GM23248 (cell line): ENCODE measurements at places on chromosomes 1 and 21. TPM values are rescaled to one million over a fixed set of nuclear protein-coding genes. Genes with fewer than 3 reads are reported as not detected.

L1TD1 gene
- polyA plus RNA-seq, result 0.05 and 0.14 TPM in 2 replicates

FOXD3 gene
- polyA plus RNA-seq, result not detected in 2 replicates

NOTCH2NLA gene
- polyA plus RNA-seq, result 20.0 and 21.5 TPM in 2 replicates

TFF2 gene
- polyA plus RNA-seq, result not detected in 2 replicates

PYHIN1 gene
- polyA plus RNA-seq, result not detected in 2 replicates

FAM43B gene
- polyA plus RNA-seq, result 0.31 and 0.52 TPM in 2 replicates

DNA sequence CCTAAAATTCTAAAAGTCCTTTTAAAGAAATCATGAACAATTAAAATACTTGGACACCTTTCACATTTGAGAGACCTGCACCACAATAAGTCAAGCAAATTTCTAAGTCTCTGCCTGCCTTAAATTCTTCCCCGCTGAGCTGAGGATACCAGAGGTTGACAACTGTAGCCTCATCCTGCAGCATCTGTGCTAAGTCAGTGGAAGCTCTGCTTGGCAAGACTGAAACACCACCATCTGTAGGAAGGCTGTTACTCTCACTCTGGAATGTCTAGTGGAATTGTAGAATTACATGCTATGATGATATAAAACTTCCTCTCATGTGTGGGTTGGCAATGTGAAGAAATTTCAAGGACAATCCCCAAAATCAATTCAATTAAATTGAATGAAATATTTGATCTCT lies 1756.5 kb downstream of the NCAM2 start:
- H3K27me3 ChIP-seq, result no peaks in the 10 kb centered on the region
- H3K27ac ChIP-seq, result no peak overlapping the region
- no peaks in the 10 kb centered on the region for H3K36me3 ChIP-seq

GRCh38 chr21:14734191-14734590 lies 188.1 kb upstream of the SAMSN1 start:
- H3K4me1 ChIP-seq, result no peaks in the 10 kb centered on the region
- no peak for DNase-seq
- no peaks in the 10 kb centered on the region for H3K36me3 ChIP-seq
- no peak overlapping the region for H3K27ac ChIP-seq
- no peaks in the 10 kb centered on the region for H3K27me3 ChIP-seq

- no peaks in the 10 kb centered on the region for H3K4me1 ChIP-seq
- H3K27ac ChIP-seq, result no peak overlapping the region
- no peak overlapping the region for H3K4me3 ChIP-seq
- no peak for DNase-seq
- H3K27me3 ChIP-seq, result no peaks in the 10 kb centered on the region
These were observed 246.4 kb upstream of the LRRC7 start for GRCh38 chr1:69321311-69321710.

DNA sequence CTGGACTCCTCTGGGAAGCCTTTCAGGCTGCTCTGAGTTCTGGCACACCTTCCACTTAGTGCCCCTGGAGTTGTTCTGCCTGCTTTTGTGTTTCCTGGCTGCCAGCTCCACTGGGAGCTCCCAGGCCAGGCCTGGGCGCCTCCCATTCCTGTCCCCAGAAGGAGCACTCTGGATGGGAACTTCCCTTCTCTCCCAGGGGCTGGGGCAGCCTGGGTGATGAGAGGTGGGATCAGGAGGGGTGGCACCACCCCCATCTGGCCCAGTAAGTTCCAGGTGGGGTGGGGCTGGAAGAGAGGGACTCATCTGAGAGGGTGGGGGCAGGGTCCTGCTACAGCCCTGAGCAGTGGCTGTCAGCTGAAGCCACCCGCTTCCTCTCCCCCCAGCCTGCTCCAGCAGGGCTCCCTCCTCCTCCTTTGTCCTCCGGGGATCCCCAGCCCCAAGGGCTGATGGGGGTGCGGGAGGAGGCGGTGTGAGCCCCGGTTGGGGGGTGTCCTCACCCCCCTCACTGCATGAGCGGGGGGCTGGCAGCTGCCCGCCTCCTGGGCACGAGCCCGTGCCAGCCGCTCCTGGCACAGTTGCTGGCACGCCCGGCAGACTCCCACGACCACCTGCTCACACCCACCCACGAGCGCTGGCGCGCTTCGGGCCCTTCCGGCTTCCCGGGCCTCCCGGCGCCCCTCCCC lies 4.7 kb downstream of the FOXO6 start:
- no peaks in the 10 kb centered on the region for H3K4me1 ChIP-seq
- no peak overlapping the region for H3K4me3 ChIP-seq
- H3K27ac ChIP-seq, result no peak overlapping the region
- no peaks in the 10 kb centered on the region for H3K36me3 ChIP-seq
- no peak for DNase-seq
- peaks cover 55% of the 10 kb centered on the region for H3K27me3 ChIP-seq

DNA sequence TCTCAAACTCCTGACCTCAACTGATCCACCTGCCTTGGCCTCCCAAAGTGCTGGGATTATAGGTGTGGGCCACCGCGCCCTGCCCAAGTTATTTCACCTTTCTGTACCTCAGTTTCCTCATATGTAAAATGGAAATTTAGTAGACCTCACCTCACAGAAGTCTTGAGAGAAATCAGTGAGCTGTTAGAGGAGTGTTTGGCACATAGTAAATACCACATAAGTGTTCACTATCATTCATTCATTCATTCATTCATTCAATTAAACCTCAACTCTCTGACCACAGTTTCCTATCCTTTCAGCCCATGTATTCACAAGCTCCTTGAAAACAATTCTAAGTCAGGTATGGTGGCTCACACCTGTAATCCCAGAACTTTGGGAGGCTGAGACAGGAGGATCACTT lies 3.8 kb upstream of the FGR start:
- no peaks in the 10 kb centered on the region for H3K36me3 ChIP-seq
- no peaks in the 10 kb centered on the region for H3K27me3 ChIP-seq
- no peaks in the 10 kb centered on the region for H3K4me1 ChIP-seq
- DNase-seq, result no peak
- no peak overlapping the region for H3K4me3 ChIP-seq

DNA sequence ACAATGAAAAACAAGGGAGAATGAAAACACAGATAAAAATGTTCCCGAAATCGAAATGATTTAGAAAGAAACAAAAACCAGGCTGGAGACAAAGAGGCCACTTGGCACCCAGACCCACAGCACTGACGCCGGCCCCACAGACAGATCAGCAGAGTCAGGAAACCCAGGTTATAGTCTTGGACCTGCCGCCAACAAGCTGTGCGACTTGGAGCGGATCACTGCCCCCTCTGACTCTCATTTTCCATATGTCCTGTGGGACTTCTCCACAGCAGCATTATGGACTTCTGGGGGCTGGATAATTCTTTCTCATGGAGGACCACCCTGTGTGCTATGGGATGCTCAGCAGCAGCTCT lies 72.4 kb downstream of the MATN1 start:
- H3K36me3 ChIP-seq, result no peaks in the 10 kb centered on the region
- DNase-seq, result peak; percentile 41
- H3K4me1 ChIP-seq, result no peaks in the 10 kb centered on the region

GRCh38 chr21:44623575-44623974 lies 3.3 kb upstream of the KRTAP10-9 start:
- H3K27ac ChIP-seq, result no peak overlapping the region
- no peaks in the 10 kb centered on the region for H3K4me1 ChIP-seq
- H3K27me3 ChIP-seq, result no peaks in the 10 kb centered on the region
- DNase-seq, result no peak
- no peaks in the 10 kb centered on the region for H3K36me3 ChIP-seq
- H3K4me3 ChIP-seq, result no peak overlapping the region

DNA sequence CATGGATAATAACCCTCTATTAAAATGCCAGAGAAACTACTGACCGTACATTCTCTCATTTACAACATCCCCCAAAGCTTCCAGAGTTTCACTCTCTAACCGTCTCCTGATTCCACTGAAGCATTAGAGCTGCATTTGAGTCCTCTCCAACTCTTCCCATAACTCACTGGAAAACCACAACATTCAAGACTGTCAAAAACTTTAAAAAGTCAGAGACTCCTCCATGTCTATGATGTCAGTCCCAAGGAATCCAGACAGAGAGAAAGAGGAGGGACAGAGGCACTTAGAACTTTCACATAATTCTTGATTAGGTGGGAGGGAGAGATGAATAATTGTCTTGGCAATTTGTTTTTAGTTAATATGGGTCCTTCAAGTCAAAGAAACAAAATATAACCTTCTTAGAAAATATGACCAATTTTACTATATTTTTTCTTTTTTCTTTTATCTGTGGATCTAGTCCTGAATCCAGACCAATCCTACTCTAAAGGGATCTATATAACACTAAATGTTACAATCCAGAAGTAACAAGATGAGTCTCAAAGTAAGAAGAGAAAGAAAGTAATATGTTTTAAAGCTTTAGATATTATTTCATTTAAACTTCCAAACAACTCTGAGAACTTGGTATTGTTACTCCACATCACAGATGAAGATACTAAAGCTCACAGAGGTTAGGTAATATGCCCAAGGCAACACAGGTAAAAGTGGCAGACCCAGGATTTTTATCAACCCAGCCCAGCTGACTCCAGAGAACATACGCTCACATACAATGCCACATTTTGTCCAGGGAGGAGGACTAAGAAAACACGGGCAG lies 23.8 kb downstream of the OTUD7B start:
- H3K4me3 ChIP-seq, result peak overlapping the region; percentile 64
- H3K27ac ChIP-seq, result peak overlapping the region; percentile 68
- H3K27me3 ChIP-seq, result no peaks in the 10 kb centered on the region
- DNase-seq, result peak; percentile 87
- H3K36me3 ChIP-seq, result no peaks in the 10 kb centered on the region
- H3K4me1 ChIP-seq, result peaks cover 37% of the 10 kb centered on the region

DNA sequence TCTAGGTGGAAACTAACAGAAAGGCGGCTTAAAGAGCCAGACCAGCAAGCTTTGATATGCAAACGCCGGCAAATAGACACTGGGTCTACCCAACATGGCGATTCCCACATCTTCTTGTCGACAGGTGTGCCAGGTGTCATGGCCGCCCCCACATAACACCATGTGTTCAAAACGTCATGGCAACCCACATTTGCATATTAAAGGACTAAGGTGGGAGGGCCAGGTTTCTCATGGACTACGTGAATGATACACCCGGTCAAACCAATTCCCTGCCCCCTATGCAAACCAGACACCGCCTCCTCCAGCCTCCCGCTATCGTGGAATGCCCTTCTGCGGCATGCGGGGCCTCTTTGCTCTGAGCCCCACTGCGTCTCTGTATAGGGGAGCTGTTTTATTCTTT lies 41.3 kb downstream of the ICOSLG start:
- no peaks in the 10 kb centered on the region; the same call in 1 of the 2 replicates for H3K27me3 ChIP-seq
- H3K36me3 ChIP-seq, result no peaks in the 10 kb centered on the region
- H3K27ac ChIP-seq, result no peak overlapping the region
- H3K4me3 ChIP-seq, result no peak overlapping the region

- peak; percentile 62 for DNase-seq
- H3K36me3 ChIP-seq, result peaks cover 36% of the 10 kb centered on the region
- H3K27me3 ChIP-seq, result no peaks in the 10 kb centered on the region
- 0 out of 2 replicates have a peak overlapping the region, but pooled peaks have one; percentile 3 for H3K4me3 ChIP-seq
- H3K27ac ChIP-seq, result peak overlapping the region; percentile 42
These were observed 35.8 kb upstream of the CCN1 start for GRCh38 chr1:85544689-85545215.

DNA sequence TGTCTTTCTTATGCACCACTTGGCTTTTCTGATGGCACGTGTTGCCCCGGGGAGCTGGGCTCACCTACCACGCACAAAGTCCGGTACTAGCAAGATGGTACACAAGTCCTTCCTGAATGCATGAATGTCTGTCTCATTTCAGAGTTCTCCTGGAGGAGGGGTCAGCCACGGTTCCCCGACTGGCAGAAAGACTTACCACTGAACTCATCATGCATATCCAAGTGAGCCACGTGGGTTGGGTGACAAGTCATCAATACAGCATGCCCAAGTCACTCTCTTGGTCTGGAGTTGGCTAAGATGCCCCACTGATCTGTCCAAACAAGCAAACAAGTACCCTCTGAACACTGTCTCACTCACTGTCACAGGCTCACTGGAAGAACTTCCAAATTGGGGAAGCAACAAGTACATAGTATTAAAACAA lies 28.6 kb upstream of the MX1 start:
- H3K27ac ChIP-seq, result no peak overlapping the region
- H3K27me3 ChIP-seq, result no peaks in the 10 kb centered on the region
- no peaks in the 10 kb centered on the region for H3K4me1 ChIP-seq
- H3K4me3 ChIP-seq, result no peak overlapping the region
- H3K36me3 ChIP-seq, result no peaks in the 10 kb centered on the region

- H3K27ac ChIP-seq, result no peak overlapping the region
- no peaks in the 10 kb centered on the region for H3K27me3 ChIP-seq
- peaks cover 22% of the 10 kb centered on the region for H3K4me1 ChIP-seq
- H3K4me3 ChIP-seq, result no peak overlapping the region
- DNase-seq, result peak; percentile 23
- H3K36me3 ChIP-seq, result no peaks in the 10 kb centered on the region
These were observed 72.9 kb downstream of the PLA2G4A start for GRCh38 chr1:186901631-186902030.
